ENCODE measurements at places on chromosomes 5 and 9.

GRCh38 chr9:78132701-78133058, 101.1 kb upstream of the GNAQ start:
- DNase-seq = no peak

GRCh38 chr9:133118179-133118520, 2.9 kb downstream of the RALGDS start:
- peak; percentile 2 for DNase-seq

DNA sequence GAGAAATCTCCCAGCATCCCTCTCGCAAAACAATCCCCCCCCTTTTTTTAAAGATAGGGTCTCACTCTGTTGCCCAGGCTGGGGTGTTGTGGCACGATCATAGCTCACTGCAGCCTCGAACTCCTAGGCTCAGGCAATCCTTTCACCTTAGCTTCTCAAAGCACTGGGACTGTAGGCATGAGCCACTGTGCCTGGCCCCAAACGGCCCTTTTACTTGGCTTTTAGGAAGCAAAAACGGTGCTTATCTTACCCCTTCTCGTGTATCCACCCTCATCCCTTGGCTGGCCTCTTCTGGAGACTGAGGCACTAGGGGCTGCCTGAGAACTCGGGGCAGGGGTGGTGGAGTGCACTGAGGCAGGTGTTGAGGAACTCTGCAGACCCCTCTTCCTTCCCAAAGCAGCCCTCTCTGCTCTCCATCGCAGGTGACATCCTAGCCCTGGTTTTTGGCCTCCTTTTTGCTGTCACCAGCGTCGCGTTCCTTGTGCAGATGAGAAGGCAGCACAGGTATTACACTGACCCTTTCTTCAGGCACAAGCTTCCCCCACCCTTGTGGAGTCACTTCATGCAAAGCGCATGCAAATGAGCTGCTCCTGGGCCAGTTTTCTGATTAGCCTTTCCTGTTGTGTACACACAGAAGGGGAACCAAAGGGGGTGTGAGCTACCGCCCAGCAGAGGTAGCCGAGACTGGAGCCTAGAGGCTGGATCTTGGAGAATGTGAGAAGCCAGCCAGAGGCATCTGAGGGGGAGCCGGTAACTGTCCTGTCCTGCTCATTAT, 6.8 kb downstream of the CA9 start:
- DNase-seq = no peak

DNA sequence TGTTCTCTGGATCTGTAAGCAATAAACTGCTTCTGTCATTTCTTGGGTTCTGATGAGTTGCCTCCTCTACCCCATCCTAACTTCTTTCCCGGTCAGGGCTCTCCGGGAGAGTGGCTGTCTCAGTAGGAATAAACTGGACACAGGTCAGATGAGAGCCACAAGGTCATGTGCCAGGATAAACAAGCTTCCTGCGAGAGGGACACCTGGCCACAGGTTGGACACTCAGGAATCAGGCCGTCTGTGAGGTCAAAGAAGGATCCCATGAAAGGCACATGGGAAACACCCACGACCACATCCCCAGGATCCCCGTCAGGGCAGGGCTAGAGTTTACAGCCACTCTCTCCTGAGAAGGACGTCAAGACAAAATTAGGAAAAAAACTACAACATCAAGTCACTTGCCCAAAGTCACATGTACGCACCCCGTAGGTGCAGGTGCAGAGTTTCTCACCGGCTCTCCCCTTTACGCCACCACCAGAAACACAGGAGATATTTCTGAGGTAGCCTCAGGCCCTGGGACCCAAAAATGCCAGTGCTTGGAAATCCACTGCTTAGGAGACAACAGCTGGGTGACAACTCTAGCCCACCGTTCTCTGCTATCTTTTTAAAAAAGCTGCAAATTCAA, 28.7 kb downstream of the CCT5 start:
- no peak for DNase-seq

DNA sequence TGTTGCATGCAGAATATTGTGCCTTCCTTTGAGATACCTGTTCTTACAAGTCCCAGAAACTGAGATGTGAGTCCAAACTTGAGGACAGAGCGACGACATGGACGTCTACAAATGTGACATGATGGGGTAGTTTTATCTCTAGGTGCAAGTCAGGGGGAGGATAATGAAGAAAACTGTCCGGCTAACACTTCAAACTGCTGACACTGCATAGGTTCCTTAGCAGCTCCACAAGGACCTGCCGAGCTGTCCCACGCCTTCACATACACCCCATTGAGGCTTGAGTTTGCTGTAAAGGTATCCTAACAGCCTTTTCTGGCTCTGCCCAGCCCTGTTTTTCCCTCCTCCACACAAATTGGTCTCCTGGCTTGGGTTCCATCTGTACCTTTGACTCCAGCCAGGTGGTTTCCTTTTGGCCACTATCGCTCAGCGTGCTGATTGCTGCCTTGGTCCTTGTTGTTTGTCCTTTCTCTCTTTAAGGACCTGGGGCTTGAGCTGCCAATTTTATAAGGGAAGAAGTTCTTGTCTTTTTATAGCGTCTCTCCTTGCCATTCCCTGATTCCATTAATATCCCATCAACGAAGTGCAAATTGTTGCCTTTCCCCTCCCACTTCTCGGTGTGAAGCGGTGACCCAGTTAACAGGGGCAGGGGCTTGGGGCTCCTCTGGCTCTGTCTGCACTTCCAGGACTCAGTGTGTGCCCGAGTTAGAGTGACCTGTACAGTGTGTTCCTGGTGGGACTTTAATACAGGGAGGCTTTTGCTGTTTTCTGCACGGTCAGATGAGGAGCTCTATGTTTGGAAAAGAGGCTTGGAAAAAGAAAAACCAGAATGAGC, 100.3 kb downstream of the PCSK1 start:
- DNase-seq = no peak

All from CD4-positive, alpha-beta T cell treated with Interleukin-17A for 4 hours (primary cell).